ENCODE measurements at places on chromosomes 13 and 19.
A peak's percentile ranks its signal among the peaks of the same experiment; 100 is the strongest.

GRCh38 chr13:112697756-112698655 is 8.2 kb downstream of the ATP11A start:
- DNase-seq: no peak

- no peak for DNase-seq
These were observed 1925.2 kb downstream of the OLFM4 start for GRCh38 chr13:54953786-54954185.

GRCh38 chr13:32298695-32299094 is 16.5 kb downstream of the ZAR1L start:
- DNase-seq: no peak

- DNase-seq: no peak
These were observed 313.2 kb downstream of the SHISA2 start for GRCh38 chr13:25738342-25739196.

- DNase-seq: no peak
These were observed 367.1 kb downstream of the NDFIP2 start for GRCh38 chr13:79847882-79848592.

- DNase-seq: no peak
These were observed 423.8 kb downstream of the IRS2 start for GRCh38 chr13:109362616-109363015.

- no peak for DNase-seq
These were observed 68.0 kb upstream of the C1QTNF9B start for GRCh38 chr13:23965346-23965745.

DNA sequence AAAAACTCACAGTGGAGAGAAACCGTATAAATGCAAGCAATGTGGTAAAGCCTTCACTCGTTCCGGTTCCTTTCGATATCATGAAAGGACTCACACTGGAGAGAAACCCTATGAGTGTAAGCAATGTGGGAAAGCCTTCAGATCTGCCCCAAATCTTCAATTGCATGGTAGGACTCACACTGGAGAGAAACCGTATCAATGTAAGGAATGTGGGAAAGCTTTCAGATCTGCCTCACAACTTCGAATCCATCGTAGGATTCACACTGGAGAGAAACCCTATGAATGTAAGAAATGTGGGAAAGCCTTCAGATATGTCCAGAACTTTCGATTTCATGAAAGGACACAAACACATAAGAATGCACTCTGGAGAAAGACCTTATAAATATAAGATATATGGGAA is 19.4 kb upstream of the ZNF69 start:
- DNase-seq: no peak

- DNase-seq: no peak
These were observed 13.4 kb downstream of the LYL1 start for GRCh38 chr19:13089139-13089856.

DNA sequence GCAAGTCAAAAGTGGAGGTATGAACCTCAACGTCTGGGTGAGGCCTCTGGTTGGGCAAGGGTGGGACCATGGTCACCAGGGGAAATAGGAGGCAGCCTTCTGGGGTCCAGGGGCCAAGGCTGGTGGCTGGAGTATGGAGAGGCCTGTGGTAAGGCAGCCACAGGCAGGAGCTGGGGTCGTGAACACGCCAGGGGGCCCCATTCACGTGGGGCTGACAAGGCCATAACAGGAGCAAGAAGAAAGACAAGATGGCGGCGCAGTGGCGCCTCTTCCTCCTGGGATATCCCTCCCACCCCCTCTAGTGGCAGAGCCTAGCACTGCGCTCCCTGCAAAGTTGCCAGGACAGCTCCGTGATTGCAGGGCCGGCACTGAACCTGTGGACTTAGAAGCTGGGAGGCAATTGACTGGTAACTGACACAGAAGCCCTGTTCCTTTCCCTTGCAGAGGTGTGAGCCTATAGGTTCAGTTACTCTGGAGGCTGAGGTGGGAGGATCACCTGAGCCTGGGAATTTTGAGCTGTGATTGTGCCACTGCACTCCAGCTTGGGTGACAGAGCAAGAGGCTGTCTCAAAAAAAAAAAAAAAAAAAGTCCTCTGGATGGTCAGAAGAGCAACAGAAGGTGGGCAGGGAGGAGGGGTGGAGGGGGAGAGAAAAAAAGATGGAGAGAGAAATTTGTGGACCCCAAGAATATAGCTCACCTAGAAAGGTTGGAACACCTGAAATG is 19.7 kb upstream of the EDDM13 start:
- peak; percentile 51 for DNase-seq

DNA sequence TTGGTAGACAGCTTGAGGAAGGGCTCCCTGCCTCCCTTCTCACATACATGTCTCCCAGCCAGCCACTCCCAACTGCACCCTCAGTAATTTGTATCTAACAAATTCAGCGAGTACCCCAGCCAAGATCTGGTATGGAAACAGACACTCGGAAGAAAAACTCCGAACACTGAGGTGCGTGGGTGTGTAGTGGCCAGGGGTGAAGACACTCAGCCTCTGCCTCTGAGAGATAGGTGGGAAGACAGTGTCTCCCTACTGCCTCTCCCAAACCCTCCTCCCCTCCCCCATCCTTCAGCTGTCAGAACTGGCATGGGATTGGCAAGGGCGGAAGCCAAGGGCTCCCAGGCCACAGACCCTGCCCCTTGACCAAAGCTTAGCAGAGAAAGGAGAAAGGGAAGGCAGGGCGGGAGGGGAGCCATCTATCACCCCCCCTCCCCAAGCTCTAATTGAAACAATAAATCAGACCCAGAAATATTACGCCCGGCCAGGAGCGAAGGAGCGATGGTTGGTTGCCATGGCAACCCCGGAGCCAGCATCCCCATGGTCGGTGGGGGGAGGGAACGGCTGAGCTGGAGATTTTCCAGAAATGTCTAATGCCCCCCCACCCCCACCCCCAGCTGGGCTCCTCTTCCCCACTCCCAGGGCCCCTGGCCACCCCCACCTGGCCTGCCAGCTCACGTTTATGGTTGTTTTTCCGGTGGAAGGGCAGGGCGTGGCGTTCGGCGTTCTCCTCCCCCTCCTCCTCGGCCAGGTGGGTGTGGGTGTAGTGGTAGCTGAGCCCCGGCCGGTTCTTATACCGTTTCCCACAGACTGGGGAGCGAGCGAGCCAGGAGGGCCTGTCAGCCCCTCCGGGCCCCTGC is 7.0 kb downstream of the DPF1 start:
- DNase-seq: no peak

GRCh38 chr13:112000888-112001287 is 66.1 kb upstream of the SOX1 start:
- DNase-seq: no peak

- no peak for DNase-seq
These were observed 54.2 kb upstream of the MYCBP2 start for GRCh38 chr13:77381059-77381458.

DNA sequence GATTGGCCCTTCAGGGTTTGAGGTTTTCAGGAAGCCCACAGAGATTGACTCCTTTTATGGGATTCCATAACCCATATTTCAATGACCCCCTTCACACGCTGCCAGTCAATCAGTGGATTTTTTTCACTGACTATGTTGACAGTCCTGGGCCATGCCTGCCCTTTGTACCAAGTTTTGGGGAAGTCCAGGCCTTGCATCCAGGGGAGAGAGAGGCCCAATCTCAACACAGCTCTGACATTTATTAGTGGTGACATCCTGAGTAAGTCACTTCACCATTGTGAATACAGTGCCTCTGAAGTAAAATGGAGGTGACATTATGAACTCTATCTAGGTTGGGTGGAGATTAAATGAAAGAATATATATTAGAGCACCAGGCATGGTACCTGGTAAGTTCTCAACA is 181.1 kb downstream of the NUFIP1 start:
- DNase-seq: no peak

DNA sequence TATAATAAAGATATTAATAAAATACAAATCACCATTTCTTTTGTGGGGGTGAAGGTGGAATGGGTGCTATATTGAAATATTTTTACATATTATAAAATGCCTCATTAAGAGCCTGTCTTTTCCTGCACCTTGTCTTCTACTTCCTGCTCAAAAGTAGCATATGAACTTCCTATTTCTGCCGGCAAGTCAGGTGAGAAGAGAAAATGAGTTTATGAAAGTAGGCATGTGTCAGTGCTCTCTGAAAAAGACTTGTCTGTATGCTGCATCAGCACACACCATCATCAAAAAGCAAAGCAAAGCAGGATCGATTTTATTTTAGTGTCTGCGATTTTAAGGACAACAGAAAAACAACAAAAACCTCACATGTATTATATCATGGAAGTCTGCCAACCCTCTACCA is 114.2 kb downstream of the RAP2A start:
- DNase-seq: no peak

- DNase-seq: no peak
These were observed 27.9 kb upstream of the NDUFS7 start for GRCh38 chr19:1355568-1356507.

DNA sequence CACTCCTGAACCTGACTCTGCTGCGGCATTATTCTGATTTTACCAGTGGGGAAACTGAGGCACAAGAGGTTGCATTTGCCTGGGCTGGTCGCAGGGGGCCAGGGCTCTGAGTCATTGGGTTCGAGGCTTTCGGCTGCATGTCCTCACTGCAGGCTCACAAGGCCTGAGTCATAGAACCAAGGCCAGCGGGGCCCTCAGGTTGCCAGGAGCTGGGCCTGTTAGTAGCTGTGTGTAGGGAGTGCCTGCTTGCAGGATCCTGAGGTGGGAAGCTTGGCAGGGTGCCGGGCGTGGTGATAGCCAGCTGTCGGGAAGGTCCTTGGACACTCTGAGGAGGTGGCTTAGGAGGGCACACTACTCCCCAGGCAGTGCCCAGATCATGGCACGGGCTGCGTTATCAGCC is 21.6 kb upstream of the F2RL3 start:
- no peak for DNase-seq

DNA sequence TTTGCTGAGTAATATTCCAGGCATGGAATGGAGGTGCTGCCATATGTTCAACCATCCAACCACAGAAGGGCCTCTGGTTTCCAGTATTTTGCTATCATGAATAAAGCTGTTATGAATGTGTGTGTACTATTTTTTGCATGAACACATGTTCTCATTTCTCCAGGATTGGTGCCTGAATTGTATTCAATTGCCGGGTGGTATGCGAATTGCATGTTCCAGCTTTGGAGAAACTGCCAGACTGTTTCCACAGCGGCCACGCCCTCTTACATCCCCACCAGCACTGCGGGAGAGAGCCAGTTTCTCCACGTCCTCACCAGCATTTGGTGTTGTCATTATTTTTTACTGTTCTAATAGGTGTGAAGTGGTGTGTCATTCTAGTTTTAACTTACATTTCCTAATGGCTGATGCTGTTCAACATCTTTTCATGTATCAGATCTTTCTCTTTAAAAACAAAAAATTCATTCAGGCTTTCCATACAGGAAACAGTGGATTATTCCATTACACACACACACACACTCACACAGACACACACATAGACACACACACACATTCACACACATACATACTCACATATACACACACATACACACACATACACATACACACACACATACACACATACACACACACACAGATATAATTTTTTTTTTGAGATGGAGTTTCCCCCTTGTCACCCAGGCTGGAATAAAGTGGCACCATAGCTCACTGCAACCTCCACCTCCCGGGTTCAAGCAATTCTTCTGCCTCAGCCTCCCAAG is 154.1 kb downstream of the PTPRS start:
- no peak for DNase-seq

DNA sequence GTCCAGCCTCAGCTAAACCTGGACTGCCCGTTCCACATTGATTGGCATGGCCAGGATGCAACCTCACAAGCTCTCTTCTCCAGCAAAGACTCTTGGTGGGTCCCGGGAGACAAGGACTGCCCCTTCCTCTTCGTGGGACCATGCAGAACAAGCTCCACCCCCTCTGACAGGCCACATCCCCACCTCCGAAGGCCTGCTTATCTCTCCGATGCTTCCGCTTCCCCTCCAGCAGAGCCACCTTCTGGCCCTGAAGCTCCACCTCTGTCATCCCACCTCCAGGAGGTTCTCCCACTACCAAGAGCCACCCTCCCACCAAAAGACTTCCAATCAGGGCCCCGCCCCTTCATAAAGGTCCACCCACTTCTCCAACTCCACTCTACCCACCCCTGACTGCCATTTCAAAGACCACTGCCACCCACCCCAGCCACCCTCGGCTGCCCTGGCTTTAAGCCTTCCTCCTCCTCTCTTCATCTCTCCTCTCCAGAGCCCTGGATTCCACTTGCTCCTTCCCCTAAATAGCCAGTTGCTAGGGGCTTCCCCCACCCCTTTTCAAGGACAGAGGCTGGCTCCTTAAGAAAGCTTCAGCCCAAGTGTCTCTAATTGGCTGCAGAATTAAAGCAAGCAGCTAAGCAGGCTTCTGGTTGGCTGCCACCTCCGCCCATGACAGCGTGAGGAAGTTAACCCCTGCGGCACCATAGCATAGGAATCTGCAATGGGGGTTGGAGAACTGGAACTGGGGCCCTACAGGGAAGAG is 9.9 kb downstream of the LRFN1 start:
- no peak for DNase-seq

DNA sequence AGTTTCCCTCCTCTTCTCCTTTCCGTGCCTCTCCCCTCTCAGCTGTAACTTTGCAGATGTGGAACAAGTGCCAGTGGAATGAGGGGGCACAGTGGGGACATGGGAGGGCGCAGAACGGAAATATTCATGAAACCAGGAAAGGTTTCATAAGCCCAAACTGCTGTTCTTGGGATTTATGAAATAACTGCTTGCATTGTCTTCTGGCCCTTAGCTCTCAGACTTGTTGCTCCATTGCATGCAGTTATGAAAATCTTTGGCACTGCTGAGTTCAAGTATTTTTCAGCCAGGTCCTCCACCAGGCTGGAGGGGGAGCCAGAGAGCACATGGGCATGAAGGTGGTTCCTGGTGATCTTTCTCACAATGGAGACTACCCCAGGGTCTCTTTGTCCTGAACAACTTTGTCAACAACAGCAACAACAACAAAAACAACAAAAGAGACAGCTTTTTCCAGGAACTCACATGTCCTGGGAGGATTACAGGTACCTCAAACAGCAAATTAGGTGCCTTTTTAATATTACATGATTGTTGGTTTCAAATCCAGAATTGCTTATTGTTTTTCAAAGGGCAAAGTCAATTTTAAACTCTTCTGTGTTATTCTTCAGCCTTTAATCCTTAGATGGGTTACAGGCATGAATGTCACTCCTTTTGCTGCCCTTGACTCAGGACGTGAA is 1.5 kb downstream of the RGCC start:
- no peak for DNase-seq

DNA sequence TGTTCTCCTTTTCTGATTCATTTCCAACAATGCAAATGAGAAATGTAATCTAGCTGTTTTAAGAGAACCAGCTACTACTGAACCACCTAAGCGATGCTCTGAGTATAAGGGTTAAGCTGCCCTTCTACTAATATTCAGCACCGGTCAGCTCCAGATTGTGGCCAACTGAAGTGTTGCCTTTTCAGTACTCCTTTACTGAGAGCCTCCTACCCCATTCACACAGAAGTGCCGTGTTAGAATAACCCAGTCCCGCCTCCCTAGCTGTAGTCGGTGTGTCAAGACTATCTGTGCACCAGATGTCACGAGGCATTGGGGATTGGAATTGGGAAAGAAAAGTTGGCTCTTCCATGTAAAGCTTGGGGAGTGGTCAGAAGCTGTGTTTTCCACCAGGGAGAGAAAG is 45.4 kb downstream of the FAM124A start:
- DNase-seq: no peak

- DNase-seq: no peak
These were observed 6.8 kb downstream of the TRAPPC6A start for GRCh38 chr19:45171211-45171623.

All from stimulated activated CD8-positive, alpha-beta memory T cell treated with anti-CD3 and anti-CD28 coated beads, Interleukin-7, amount 100 ng/mL, for 24 hours (primary cell).